ENCODE measurements at places on chromosomes 4 and X.

DNA sequence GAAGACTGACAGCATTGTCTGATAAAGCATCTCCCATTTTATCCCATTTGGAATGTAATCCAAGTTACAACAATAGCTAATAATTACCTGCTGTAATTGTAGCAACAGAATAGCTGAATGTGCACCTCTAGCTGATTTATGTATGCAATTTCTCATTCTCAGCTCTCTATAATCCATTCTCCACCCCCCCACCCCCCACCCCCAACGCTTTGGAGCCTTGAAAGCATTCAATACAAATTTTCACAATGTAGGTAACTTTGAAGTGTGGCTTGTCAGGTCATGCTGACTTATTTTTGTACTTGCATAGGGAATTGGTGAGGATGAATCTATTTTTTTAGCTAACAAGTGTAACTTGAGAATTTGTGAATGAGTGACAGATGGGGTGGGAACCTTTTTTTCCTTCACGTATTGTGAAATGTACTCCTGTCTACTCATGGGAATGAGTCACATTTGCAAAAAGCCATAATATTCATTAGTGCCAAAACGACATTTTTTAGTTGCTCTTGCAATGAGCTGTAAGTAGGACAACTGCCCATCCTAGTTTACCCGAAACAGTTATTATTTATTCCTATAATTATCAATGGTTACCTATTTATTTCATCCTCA, 159.3 kb downstream of the PALLD start:
- DNase-seq, result no peak

GRCh38 chr4:139773560-139774318, 108.1 kb downstream of the MGST2 start:
- no peak for DNase-seq

DNA sequence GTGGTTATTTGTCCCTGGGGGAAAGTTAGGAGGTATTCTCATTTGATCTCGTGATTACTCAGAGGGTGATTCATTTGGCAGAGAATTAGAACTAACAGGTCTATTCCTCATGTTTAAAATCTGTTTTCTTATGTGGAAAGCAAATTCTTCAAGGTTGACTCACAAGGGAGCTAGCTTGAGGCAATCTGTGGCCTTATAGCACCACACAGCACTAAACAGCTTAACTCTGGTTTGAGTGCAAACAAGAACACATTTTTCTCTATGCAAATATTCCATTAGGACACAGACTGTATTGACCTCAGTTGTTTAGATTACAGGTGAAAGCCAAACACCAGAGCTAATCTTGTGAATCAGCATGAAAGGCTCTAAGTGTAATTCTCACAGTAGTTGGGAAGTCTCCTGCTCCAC, 694.4 kb upstream of the POU3F4 start:
- no peak for DNase-seq

DNA sequence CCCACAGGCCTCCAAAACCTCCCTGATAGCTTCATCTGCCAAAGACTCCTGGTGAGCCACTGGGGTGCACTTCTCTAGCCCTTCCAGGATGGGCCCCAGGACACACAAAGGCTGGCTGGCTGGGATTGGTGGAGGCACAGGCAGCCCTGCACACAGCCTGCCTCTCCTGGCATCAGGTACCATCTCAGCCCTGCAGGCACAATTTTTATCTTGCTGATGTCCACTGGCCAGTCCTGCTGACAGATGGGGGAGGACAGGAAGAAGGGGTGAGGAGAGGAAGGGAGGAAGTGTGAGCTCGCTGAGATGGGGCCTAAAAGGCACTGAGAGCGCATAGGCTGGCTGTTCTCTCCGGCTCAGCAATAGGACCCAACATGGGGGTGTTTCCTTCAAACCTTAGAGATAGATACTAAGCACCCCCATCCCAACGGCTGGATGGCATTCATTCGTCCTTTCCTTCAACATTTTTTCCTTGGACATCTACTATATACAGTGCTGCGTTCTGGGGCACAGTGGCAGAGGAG, 92.7 kb downstream of the PJA1 start:
- DNase-seq, result no peak

DNA sequence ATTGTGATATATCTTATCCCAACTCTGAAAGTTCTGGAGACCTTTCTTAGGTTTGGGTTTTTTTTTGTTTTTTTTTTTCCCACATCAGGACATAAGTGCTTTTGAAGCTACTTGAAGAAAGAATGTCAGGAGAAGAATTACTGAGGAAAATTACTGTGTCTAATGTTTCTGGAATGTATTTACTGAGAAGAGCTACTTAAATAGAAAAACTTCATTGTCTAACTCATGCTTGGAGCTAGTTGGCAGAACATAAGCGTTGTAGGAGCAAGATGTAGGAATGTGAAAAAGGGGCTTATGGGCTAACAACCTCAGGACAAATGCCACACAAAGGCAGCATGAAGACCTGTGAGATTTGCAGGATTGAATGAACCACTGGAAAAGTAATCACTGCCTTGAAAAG, 166.6 kb upstream of the GLRA2 start:
- no peak for DNase-seq

- no peak for DNase-seq
These were observed 193.9 kb downstream of the CPXCR1 start for GRCh38 chrX:88940904-88941303.

- DNase-seq, result no peak
These were observed 70.0 kb upstream of the TSPAN5 start for GRCh38 chr4:98728433-98728832.

DNA sequence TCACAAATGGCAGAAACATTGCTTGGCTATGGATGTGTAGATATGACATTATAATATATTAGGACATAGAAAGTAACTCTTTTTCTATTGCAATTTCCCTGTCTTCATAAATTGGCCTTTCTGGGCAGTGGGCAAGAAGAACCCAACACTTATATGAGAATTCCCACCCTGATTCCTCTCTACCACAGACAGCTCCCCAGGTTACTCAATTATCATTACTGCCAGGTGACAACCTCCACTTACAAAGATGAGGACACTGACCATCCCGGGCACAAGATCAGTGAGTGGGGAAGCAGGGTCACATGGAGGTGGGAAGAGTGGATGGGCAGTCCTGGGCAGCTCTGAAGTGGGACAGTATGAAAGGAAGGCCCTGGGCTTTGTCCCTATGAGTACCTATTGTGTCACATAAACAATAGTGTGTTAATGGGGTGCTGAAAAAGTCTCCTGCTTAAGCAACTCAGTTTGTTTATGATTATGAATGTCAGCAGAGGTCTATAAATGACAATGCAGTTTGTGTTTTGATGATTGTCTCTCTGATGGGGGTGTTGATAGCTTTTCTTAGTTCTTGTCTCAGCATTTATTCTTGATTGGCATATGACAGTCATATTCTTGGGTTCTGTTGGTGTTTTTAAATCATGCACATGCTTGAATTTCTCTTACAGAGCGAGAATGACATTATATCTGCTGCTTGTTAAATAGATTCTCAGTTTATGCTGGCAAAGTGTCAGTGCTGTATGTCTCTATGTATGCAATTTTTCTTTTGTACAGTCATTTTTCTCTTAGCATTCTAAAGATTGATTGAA, 99.9 kb downstream of the SLIT2 start:
- no peak for DNase-seq

DNA sequence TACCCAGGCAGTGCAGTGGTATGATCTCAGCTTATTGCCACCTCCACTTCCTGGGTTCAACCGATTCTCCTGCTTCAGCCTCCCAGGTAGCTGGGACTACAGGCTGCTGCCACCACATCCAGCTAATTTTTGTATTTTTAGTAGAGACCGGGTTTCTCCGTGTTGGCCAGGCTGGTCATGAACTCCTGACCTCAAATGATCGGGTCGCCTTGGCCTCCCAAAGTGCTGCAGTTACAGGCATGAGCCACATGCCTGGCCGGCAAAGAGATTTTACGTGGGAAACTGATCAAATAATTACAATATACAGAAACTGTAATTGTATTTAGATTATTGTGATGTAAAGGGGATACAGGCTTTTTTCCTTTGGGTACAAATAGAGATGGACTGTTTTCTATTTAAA, 33.7 kb downstream of the RBPJ start:
- DNase-seq, result no peak

DNA sequence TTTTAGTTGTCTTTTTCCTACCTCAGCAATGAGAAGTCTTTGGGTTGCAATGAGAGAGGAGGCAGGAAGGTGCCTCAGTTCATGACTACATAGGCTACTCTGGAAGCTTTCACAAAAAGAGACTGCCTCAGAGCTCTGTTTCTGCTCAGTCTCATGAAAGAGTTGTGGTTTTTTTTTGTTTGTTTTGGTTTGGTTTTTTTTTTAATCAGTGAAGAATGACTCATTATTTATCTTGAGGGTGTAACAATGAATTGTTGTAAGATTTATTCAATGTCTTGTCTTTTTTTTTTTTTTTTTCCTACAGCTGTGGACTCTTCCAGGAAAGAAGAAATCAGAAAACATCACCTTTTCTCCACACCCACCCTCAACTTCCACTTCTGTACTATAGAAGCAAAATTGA, 67.5 kb upstream of the CXCL13 start:
- no peak for DNase-seq

- DNase-seq, result no peak
These were observed 107.7 kb upstream of the ATXN3L start for GRCh38 chrX:13427441-13428052.

- DNase-seq, result no peak
These were observed 218.1 kb downstream of the TLL1 start for GRCh38 chr4:166091146-166091545.

DNA sequence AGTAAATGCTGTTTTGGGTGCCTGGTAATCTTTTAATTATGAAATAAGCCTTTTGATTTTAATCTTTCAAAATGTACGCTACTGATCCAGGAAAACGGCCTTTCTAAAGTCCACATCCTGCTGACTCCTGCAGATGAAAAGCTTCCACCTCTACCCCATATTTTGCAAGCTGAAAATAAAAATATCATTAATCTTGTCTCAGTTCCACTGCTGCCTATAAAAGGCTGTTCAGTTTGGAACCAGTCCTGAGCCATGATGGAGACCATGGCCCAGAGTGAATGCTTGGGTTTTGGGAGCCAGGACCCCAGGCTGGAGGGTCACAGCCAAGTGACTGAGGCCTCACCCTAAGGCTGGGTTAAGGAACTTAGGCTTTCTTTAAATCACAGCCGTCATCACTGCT, 110.8 kb downstream of the AFF1 start:
- DNase-seq, result no peak

GRCh38 chr4:5143940-5144339, 92.7 kb downstream of the STK32B start:
- DNase-seq, result no peak

DNA sequence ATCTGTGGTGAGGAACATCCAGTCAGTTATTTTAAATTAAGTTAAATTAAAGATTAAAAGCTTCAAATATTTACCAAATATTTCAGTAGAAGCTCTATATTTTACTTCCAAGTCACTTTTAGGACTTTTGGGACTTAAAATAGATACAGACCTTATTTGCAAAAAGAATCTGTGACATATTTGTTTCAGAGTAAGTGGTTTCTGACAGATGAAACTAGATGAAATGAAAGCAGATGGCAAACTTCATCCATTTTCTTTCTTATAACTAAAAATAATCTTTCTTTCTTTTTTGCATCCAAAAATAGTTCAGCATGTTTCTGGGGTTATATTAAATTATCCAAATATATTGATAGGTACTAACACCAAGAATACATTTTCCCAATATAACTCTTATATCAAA, 6.6 kb upstream of the UTP3 start:
- DNase-seq, result no peak

All from germinal center (tissue), 1 donor.